ENCODE measurements at places on chromosomes 7 and 10. TPM values are rescaled to one million over a fixed set of nuclear protein-coding genes. Genes with fewer than 3 reads are reported as not detected.

- no peaks in the 10 kb centered on the region for H3K36me3 ChIP-seq
- H3K4me1 ChIP-seq = no peaks in the 10 kb centered on the region
- no peak overlapping the region for H3K27ac ChIP-seq
- DNase-seq = peak; percentile 59
- no peak overlapping the region for H3K4me3 ChIP-seq
- H3K27me3 ChIP-seq = no peaks in the 10 kb centered on the region
Observed at GRCh38 chr10:11472158-11472753, 139.2 kb downstream of the USP6NL start.

GRCh38 chr7:151308256-151308655 lies 33.4 kb upstream of the NUB1 start:
- no peak overlapping the region for H3K4me3 ChIP-seq
- no peaks in the 10 kb centered on the region for H3K4me1 ChIP-seq
- H3K27me3 ChIP-seq = no peaks in the 10 kb centered on the region

DNA sequence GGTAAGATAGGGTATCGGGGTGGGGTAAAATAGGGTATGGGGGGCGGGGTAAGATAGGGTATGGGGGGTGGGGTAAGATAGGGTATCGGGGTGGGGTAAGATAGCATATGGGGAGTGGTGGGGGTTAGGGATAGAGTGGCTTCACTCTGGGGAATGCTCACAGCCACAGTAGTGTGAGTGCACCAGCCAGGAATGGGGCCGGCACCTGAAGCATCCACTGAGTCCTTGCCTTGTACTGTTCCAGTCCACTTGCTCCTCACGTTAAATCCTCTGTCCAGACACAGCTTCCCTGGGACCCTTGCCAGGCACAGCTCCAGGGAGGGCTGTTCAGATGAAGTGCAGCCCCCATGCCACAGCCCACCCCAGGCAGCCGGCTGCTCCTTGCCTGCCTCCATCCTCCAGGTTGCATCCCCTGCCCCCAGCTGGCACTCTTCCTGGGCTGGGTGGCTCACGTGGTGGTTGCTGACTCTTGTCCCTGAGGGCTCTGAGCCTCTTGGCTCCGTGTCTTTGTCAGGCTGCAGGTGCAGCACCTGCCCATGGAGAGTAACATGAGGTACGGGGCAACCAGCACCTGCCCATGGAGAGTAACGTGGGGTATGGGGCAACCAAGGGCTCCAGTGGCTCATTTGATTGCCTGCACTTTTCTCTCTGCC lies 268.4 kb downstream of the TCERG1L start:
- no peaks in the 10 kb centered on the region for H3K36me3 ChIP-seq
- no peaks in the 10 kb centered on the region for H3K4me1 ChIP-seq
- no peak for DNase-seq

GRCh38 chr10:97713339-97713825 lies at the start of gene MARVELD1:
Gene MARVELD1 (plus strand): TSS chr10:97713730. CDS start chr10:97713877, 147 bp downstream.
- DNase-seq = peak; percentile 89
- H3K27me3 ChIP-seq = no peaks in the 10 kb centered on the region
- peak within 1 kb of the TSS; percentile 98 for H3K27ac ChIP-seq
- H3K36me3 ChIP-seq = no peaks in the 10 kb centered on the region
- peak within 1 kb of the TSS; percentile 80 for H3K4me3 ChIP-seq

GRCh38 chr7:96430356-96430755 lies 108.5 kb upstream of the SLC25A13 start:
- H3K27ac ChIP-seq = no peak overlapping the region
- no peak for DNase-seq
- no peaks in the 10 kb centered on the region for H3K27me3 ChIP-seq
- H3K36me3 ChIP-seq = no peaks in the 10 kb centered on the region

GRCh38 chr10:79140085-79140793 lies 71.5 kb downstream of the ZMIZ1 start:
- no peaks in the 10 kb centered on the region for H3K27me3 ChIP-seq
- no peak overlapping the region for H3K4me3 ChIP-seq
- peak overlapping the region; percentile 93 for H3K27ac ChIP-seq
- no peak for DNase-seq

The MGAM2 gene
- 0.07 TPM for total RNA-seq

The GLI3 gene
- 16.7 TPM for total RNA-seq

The DKK1 gene
- total RNA-seq = 4.1 TPM

DNA sequence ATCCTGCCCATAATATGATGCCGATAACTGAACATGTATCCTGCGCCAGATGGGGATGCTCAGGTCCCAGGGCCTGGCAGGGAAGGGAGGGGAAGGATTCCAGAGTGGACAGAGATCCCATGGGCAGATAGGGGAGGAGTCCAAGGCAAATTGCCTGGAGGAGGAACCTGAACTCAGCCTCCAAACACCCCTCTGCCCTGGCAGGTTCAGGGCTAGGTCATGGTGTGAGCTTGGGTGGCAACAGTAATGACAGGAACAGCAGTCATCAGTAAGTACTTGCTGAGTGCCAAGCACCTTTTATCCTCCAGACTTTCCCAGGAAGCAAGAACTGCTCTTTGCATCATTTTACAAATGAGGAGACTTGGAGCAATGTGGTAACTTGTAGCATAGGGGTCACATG lies 3.8 kb upstream of the PALD1 start:
- no peaks in the 10 kb centered on the region for H3K36me3 ChIP-seq
- no peak overlapping the region for H3K4me3 ChIP-seq
- H3K27me3 ChIP-seq = no peaks in the 10 kb centered on the region
- H3K4me1 ChIP-seq = no peaks in the 10 kb centered on the region
- DNase-seq = no peak

- no peak overlapping the region for H3K27ac ChIP-seq
- H3K4me3 ChIP-seq = no peak overlapping the region
- H3K27me3 ChIP-seq = no peaks in the 10 kb centered on the region
- H3K4me1 ChIP-seq = no peaks in the 10 kb centered on the region
Observed at GRCh38 chr7:91656541-91657482, 223.7 kb downstream of the MTERF1 start.

DNA sequence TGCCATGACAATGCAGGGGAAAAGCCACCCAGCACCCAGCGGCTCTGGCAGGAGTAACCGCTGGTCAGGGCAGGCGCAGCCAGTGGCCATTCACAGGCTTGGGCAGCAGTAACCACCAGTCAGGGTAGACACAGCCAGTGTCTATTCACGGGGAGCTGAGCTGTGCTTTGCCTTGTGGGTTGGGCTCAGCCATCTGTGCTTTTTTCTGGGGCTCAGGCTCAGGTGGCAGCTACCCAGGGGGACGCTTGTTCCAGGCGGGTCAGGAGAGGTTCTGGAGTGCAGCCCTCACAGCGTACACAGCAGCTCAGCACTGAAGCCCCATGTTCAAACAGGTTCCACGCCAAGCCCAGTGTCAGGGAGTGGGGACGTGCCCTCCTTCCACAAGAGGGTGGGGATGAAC lies 28.5 kb downstream of the FOXL3 start:
- H3K27me3 ChIP-seq = no peaks in the 10 kb centered on the region

The ITGA8 gene
- 64.8 TPM for total RNA-seq

DNA sequence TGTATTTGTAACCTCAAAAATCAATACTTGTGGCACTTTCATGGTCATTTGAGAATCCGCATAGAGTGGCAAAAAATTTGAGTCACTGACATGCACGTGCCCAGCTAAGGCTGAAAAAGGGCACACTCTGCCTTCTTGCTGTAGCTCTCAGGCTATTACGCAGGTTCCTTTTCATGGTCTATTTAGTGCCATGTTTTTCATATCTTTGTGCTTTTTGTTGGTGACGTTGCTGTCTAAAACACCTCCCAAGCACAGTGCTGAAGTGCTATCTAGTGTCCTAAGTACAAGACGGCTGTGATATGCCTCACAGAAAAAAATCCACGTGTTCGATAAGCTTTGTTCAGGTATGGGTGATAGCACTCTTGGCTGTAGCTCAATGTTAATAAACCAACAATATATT lies 50.9 kb downstream of the CREB3L2 start:
- no peak for DNase-seq
- peaks cover 24% of the 10 kb centered on the region for H3K4me1 ChIP-seq
- no peaks in the 10 kb centered on the region for H3K27me3 ChIP-seq
- no peaks in the 10 kb centered on the region for H3K36me3 ChIP-seq

The MBL2 gene
- not detected for total RNA-seq

GRCh38 chr7:140013676-140014075 lies 49.1 kb downstream of the PARP12 start:
- no peak for DNase-seq
- H3K36me3 ChIP-seq = no peaks in the 10 kb centered on the region
- H3K4me3 ChIP-seq = no peak overlapping the region
- no peak overlapping the region for H3K27ac ChIP-seq

DNA sequence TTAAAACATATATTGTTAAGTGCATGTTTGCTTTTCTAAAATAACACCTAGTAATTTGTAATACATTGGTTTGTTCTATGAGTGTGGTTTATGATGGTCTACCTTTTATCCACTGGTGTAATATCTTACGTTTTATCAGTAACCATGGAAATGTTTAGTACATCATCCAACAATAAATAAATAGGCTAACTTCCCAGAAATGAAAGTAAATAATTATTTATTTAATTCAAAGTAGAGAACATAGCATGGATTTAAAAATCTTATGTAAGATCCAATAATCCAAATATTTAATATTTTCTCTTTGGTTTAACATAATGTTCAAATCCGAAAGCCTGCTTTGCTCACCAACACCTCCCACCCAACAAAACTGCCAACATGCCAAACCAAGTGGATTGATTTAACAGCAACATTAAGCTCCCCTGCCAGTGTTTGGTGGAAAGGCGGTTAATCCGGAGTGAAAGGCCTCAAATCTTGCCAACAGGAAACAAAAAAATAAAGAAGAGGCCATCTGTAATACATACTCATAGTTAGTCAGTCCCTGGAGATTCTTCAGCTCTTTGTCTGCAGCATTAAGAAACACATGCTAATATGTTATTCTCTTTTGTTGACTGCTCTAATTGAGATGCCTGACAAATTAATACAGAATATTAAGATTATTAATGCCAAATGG lies 897.8 kb downstream of the CNTNAP2 start:
- H3K4me1 ChIP-seq = no peaks in the 10 kb centered on the region
- H3K27me3 ChIP-seq = no peaks in the 10 kb centered on the region
- no peak for DNase-seq
- no peak overlapping the region for H3K4me3 ChIP-seq
- no peak overlapping the region for H3K27ac ChIP-seq

DNA sequence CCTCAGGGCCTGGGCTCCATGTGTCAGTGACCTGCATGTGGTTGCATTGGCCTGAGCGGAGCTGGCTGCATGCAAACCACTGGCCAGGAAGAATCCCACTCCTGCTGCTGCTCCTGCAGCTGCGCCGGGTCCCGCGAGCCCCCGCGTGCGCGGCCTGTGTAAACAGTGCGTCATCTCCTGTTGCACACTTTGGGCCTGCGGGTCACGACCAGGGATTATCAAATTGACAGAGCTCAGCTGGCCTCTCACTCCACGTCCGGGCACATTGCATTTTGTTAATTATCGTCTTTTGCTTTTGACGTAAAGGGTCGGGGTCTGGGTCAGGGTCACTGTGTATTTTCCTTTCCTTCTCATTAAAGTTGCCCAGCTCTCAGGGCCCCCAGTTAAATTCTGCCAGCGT lies 132.6 kb downstream of the RGS10 start:
- H3K27me3 ChIP-seq = no peaks in the 10 kb centered on the region
- H3K4me1 ChIP-seq = peaks cover 11% of the 10 kb centered on the region
- H3K27ac ChIP-seq = peak overlapping the region; percentile 45
- no peaks in the 10 kb centered on the region for H3K36me3 ChIP-seq
- DNase-seq = no peak

The SEM1 gene
- total RNA-seq = 19.8 TPM

- H3K36me3 ChIP-seq = no peaks in the 10 kb centered on the region
- peak overlapping the region; percentile 99 for H3K27ac ChIP-seq
- peaks cover 31% of the 10 kb centered on the region for H3K4me1 ChIP-seq
- no peaks in the 10 kb centered on the region for H3K27me3 ChIP-seq
- no peak overlapping the region for H3K4me3 ChIP-seq
Observed at GRCh38 chr10:124560377-124561105, 98.9 kb downstream of the LHPP start.

The LIPM gene
- total RNA-seq = not detected

The C10orf53 gene
- not detected for total RNA-seq

The CYP2C19 gene
- not detected for total RNA-seq

- no peaks in the 10 kb centered on the region for H3K36me3 ChIP-seq
- no peaks in the 10 kb centered on the region for H3K27me3 ChIP-seq
- DNase-seq = no peak
- no peak overlapping the region for H3K4me3 ChIP-seq
- no peaks in the 10 kb centered on the region for H3K4me1 ChIP-seq
Observed at GRCh38 chr10:110151467-110151866, 55.9 kb upstream of the MXI1 start.

DNA sequence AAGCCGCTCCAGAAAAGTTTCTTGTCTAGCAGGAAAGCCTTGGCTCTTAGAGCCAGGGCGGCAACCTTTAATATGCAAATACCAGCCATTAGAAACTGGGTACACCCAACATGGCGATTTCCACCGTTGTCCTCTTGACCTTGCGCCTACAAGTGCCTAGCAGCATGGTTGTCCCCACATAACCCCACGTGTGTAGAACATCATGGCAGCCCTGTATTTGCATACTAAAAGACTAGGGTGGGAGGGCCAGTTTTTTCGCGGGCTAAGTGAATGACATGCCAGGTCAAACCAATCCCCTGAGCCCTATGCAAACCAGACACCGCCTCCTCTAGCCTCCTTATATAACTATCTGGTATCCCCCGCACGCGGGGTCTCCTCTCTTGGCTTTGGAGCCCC lies 58.4 kb upstream of the FZD8 start:
- no peak for DNase-seq
- H3K4me1 ChIP-seq = no peaks in the 10 kb centered on the region
- H3K27me3 ChIP-seq = no peaks in the 10 kb centered on the region
- H3K36me3 ChIP-seq = no peaks in the 10 kb centered on the region
- no peak overlapping the region for H3K4me3 ChIP-seq

The SLC18A2 gene
- 0.26 TPM for total RNA-seq

DNA sequence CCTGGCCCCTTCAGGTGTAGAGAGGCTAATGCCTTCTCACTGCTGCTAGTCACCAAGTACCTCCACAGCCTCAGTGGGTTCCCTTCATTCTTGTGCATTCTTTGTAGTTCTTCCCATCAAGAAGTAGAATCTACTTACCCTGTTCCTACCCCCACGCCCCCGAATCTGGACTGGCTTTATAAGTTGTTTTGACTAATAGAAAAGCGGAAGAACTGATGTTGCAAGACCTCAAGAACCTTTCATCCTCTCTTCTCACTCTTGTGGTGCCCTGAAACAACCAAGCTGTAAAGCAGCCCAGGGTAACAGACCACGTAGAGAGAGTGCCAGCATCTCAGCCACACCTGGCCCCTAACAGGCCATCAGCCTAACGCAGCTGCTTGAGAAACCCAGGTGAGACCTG lies 23.2 kb upstream of the LAMB1 start:
- no peaks in the 10 kb centered on the region for H3K27me3 ChIP-seq
- no peaks in the 10 kb centered on the region for H3K36me3 ChIP-seq
- no peak for DNase-seq
- no peak overlapping the region for H3K27ac ChIP-seq
- H3K4me1 ChIP-seq = no peaks in the 10 kb centered on the region

DNA sequence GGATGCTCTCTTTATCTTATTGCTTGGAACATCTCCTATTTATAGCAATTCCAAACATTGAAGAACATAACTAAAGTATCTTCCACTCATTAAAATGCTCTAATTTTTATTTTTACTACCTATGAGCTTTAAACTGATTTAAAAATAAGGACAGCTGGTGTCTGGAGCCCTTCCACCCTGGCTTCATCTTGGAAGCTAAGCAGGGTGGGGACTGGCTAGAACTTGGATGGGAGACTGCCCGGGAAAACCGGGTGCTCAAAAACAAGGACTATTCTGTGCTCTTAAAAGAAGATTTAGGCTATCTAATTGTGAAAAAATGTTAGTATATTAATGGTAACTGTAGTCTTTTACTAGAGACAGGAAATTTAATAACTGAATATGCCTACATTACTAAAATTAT lies 69.2 kb downstream of the ARMC3 start:
- no peak overlapping the region for H3K4me3 ChIP-seq
- no peak for DNase-seq
- peaks cover 4% of the 10 kb centered on the region for H3K27me3 ChIP-seq
